ENCODE measurements at places on chromosomes 16 and 17.

GRCh38 chr17:55421179-55421934, at the start of gene MMD:
Gene MMD, minus strand, starts transcription at chr17:55421835. Its CDS starts 140 bp downstream, at chr17:55421695.
- peak; percentile 71 for DNase-seq

DNA sequence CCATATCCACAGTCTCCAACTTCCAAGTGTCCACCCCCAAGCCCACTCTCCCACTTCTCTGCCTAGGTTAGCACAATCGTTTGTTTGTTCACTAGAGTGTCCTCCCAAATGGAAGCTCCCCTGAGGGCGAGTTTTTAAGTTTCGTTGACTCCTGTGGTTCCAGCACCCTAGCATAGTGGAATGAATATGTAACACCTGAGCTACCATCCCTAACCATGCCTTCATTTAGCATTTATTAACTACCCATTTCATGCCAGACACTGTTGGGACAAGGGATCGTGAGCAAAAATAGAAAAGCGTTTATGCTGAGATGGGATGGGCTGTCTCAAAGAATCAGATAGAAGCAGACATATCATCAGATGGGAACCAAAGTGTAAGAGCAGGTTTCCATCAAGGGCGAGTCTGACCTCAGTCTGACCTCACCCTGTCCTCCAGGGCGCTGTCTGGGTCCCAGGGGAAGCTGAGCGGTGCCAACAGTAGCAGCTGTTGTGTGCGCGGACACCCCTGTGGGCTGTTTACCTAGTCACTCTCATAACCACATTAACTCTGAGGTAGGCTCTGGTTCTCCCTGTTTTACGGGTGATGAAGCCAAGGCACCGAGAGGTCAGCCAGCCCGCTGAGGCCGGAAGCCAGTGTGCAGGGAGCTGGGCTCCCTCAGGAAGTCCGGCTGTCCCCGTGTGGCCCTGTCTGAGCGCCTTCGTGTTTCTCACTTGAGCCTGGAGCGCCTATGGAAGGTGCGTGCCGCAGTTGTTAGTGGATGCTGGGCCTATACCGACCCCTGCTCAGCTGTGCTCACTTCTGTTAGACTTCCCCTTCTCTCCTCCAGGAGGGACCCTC, 6.2 kb downstream of the CNP start:
- no peak for DNase-seq

GRCh38 chr16:55048745-55049144, 118.1 kb downstream of the IRX5 start:
- DNase-seq, result no peak

DNA sequence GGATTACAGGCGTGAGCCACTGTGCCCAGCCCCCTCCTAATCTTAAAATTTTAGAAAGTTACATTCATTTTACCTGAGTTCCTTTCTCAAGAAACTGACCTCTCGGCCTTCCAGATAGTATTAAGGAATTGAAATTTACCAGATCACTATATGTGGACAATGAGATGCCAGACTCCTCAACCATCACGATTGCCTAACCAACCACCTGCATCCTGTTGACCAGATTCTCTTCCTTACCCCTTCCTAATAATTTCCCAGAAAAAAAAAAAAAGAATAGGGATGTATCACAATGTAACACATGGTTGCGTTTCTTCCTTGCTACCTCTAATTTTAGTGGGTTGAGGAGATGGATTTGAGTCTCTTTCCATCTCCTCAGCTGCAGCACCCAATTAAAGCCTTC, 72.1 kb downstream of the BMERB1 start:
- DNase-seq, result no peak

DNA sequence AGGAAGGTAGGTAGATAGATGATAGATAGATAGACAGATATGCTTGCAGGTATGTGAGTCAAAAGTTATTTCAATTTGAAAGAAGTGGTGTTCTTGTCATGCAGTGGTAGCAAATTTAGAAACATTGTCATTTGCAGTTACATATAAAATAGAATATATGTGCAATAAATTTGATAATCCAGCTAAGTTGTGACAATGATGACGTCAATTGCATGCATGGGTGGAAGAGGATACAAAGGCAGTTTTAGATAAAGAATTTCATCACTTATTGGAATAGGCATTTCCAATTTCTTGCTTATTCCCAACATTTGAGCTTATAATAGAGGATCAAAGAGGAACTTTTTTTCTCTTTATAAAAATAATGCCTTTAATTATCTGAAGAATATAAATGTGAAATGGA, 99.2 kb upstream of the KCNJ16 start:
- no peak for DNase-seq

DNA sequence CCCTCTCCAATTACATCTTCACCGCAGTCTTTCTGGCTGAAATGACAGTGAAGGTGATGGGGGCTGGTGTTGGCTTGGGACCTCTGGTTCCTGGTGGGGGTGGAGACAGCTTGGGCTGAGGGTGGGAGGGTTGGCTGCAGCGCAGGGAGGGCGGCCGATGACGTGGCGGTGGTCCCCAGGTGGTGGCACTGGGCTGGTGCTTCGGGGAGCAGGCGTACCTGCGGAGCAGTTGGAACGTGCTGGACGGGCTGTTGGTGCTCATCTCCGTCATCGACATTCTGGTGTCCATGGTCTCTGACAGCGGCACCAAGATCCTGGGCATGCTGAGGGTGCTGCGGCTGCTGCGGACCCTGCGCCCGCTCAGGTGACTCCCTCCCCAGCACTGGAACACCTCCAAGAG, 31.8 kb upstream of the ABCC3 start:
- DNase-seq, result no peak

DNA sequence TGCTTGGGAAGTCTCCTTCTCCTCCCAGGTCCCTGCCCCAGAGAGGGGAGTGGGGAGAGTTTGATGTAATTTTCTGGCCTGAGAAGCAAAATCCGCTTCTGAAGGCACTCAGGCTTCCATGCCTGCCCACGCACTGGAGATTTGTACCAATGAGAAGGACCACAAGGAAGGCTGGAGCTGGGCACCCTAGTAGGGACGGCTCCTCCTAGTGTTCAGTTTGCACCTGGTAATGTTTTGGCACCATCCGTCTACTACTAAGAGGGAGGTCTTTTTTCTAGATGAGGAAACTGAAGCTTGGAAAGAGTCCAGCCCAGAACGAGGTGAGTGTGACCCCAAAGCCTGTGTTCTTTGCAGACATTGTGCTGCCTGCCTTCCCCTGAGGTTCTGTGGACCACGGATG, 83.6 kb upstream of the NLRP1 start:
- no peak for DNase-seq

GRCh38 chr16:52090080-52090479, 456.9 kb downstream of the TOX3 start:
- peak; percentile 85 for DNase-seq

- DNase-seq, result no peak
Observed at GRCh38 chr17:78797691-78798585, 15.9 kb upstream of the CYTH1 start.

- no peak for DNase-seq
Observed at GRCh38 chr16:17303101-17303500, 167.7 kb downstream of the XYLT1 start.

DNA sequence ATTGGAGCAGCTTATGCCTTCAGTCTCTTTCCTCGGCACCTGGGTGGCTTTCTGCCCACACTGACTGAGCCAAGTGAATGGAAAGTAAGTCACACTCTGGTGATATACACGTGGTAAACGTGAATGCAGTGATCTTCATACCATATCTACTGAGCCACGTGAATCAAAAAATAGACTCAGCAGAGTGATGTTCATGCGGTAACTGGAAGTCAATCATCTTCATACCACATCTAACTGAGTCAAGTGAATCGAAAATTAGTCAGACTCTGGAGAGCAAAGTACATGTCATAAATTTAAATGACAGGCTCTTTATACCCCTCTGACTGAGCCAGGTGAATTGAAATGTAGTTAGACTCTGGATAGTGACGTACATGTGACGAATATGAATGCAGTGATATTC, 47.1 kb upstream of the ARL4D start:
- DNase-seq, result peak; percentile 74

DNA sequence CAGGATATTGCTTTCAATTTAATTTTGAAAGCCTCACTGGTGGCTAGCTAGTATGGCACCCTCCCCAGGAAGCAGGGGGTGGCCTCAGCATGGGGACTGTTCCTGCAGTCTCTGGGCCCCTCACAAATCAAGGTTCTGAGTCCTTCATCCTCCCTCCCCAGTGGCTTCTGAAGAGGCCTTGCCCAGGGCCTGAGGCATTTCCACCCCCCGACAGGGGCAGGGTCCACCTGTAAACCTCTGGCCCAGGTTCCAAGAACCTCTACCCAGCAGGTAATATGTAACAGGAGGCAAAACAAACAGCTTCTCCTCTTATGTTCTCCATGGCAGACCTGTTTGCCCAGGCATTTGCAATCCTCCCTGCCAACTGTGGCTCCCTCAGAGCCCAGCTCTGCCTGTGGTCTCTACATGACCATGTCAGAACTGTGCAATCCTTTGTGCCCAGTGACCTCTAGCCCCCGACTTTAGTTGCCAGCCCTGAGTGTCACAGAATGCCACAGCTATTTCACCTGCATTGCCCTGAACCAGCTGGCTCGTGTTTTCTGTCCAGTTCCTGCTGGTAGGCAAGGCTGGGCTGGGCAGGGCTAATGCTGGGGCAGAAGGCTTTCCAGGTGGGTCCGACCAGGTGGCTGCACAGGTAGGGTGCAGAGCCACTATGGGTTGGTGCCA, 14.3 kb downstream of the ACSF2 start:
- no peak for DNase-seq

DNA sequence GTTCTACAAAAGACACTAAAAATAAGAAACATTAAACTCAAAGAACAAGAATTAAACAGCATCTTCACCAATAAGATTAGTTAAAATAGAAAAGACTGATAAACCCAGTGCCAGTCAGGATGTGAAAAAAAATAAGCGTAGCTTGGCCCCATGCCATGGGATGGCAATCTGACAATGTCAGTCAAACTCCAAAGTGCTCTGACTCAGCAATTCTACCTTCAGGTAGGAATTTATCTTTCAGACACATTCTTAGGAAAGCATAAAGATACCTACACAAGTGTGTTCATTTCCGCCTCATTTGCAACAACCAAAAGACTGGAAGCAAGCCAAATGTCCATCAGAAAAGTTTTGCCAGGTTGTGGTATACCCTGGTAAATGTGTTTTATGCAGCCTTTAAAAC, 9.1 kb upstream of the MPO start:
- DNase-seq, result peak; percentile 45

- DNase-seq, result peak; percentile 64
Observed at GRCh38 chr17:44865231-44865660, 17.6 kb downstream of the HIGD1B start.

- no peak for DNase-seq
Observed at GRCh38 chr17:9935408-9935807, 30.3 kb upstream of the RCVRN start.

DNA sequence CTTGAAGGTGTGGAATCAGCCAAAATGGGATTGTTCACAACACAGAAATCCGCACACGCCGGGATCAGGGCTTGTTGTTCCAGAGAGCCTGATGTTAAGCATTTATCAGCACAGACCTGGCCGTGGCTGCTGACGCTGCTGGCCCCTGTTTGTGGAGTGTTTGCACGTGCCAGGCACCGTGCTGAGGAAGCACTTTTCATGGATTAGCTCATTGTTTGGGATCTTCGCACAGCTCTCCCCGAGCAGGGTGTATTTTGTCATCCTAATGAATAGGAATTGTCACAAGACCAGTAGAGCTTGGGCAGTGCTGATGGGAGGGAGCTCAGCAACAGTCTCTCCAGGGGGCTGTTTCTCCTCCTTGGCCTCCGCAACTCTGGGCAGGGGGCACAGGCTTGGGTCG, 160.4 kb upstream of the PLCG2 start:
- no peak for DNase-seq

DNA sequence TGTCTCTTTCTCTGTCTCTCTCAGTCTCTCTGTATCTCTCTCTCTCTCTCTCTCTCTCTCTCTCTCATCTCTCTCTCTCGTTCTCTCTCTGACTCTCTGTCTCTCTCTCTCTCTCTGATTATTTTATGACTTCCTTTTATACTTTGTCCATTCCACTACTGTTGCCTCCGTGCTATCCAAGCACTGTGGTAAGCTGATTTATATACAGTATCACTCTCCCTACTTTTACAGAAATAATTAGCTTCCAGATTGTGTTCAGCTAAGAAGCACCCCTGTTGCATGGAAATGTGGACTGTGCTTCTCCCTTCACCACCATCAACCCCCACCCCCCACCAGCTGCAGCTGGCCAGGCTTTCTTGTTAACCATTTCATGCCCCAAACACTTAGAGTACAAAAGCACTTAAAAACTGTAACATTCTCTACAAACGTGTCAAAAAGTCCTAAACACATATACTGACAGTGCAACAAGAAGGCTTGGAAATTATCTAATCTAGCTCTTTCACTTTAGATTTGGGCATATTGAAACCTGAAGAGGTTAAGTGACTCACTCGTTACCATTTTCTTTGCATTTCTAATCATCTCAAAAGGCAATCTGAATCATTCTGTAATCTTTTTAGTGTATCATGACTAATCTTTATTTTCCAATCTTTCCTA, 11.6 kb upstream of the TMEM100 start:
- DNase-seq, result no peak

- DNase-seq, result no peak
Observed at GRCh38 chr16:65249768-65250167, 127.9 kb upstream of the CDH11 start.

DNA sequence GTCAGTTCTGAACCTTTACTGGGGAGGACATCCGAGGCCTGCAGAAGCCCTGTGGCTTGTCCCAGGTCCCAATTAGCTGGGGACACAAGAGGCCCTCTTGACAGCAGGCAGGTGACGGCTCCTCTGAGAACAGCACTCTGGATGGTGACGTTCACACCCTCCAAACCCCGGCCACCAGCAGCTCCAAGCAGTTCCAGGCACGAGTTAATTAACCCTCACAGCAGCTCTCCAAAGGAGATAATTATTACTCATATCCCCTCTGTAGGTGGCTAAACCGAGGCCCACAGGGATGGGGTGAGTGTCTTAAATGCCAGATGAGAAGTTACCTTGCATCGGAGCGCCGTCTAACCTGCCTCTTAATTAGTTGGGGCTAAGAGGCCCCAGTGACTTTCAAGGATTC, 168.9 kb upstream of the CIBAR2 start:
- DNase-seq, result no peak

- peak; percentile 97 for DNase-seq
Observed at GRCh38 chr16:2474877-2475412, at the start of gene TBC1D24. Gene TBC1D24, plus strand, starts transcription at chr16:2475127. Its CDS starts 21,022 bp downstream, at chr16:2496149.

DNA sequence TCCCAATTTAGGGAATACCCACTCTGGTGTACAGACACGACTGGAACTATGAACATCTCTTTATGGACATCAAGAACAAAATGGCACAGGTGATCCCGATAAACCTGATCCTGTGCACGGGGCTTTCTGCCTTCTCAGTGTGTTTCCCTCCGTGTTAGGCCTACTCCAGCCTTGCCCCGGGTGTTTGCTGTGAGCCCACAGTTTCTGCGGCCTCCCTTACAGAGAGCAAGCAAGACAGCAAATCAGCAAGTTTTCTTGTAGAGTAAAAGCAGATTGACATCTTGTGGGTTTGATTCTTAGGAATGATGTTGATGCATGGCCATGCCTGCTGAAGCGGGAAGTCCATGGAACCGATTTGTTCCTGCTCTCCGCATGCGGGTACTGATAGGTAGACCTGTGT, 26.4 kb upstream of the ENDOV start:
- DNase-seq, result no peak

DNA sequence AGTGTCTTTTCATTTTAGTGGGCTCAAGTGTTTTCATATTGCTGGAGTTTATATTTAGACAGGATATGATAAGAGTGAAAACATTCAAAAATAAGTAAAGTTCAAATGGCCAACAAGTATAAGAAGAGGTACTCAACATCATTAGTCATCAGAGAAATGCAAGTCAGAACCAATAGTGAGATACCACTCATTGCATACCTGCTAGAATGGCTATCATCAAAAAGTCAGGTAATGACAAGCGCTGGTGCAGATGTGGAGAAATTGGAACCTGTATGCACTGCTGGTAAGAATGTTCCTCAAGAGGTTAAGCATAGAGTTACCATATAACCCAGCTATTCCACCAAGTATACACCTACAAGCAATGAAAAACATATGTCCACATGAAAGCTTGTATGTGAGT, 87.8 kb downstream of the WNT3 start:
- peak; percentile 17 for DNase-seq
